ENCODE measurements at places on chromosomes 6 and 20.
A peak's percentile ranks its signal among the peaks of the same experiment; 100 is the strongest.

DNA sequence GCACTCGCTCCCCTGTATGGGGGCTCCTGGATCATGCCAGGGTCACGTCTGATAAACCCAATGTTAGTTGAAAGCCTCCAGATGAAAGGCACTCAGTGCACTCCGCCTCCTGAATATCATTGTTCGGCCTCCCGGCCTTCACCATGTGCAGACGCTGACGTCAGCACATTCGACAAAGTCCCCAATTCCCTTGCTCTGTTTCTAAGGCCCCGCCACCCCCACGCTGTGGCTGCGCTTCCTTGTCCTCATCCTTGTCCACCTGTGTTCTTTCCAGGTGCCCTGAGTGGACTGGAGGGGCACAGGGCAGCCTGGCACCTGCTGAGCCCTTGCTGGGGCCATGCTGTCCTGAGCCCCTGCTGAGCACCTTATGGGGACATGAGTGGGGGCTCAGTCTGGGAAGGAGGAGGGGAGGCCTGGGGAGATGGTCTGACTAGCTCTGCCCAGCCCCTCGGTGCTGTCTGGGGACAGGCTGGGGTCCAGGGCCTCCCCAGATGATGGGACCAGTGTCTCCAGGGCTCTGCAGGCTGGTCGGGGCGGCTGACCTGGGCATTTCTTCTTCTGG lies 9.8 kb upstream of the BHLHE23 start:
- DNase-seq, result no peak

DNA sequence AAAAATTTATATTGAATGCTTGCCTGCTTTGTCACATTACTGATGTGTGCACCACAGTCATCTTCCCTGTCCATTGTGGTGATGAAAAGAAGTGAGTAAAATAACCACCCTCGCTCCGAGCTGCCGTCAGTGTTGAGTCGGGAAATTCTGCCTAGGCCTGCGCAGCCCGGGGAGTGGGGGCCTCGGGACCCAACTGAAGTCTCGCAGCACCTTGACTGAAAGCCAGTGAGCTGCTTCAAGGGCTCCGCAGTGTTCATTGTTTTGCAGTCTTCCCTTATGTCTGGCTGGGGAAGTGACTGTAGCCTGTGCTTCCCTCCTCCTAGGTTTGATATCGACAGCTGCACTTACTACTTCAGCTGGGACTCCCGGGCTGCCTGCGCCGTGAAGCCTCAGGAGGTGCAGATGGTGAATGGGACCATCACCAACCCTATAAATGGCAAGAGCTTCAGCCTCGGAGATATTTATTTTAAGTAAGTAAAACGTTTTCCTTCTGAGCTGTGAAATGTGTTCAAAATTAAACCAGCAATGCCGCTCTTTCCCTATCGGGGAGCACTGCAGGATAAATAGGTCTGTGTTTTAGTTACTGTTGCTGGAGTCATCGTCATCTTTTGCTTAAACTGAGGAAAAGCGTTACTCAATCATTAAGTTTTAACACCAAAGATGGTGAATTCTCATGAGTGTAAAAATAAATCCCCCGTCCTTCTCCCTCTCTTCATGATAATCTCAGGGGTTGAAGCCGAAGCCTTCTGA lies 32.7 kb upstream of the SLC22A1 start:
- DNase-seq, result no peak

DNA sequence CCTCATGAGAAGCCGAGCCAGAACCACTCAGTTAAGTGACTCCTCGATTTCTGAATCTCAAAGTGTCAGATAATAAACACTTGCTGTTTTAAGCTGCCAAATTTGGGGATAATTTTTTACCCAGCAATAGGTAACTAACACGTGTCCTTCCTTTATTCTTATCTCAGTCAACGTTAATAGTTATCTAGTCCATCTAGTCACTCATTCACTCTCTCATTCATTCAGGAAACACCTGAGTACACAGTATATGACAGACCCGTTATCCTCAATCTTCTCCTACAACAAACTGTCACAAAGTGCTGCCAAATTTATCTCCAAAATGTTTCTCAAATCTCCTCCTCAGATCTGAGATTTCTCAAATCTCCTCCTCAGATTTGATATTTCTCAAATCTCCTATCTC lies 13.1 kb downstream of the FAM184A start:
- no peak for DNase-seq

DNA sequence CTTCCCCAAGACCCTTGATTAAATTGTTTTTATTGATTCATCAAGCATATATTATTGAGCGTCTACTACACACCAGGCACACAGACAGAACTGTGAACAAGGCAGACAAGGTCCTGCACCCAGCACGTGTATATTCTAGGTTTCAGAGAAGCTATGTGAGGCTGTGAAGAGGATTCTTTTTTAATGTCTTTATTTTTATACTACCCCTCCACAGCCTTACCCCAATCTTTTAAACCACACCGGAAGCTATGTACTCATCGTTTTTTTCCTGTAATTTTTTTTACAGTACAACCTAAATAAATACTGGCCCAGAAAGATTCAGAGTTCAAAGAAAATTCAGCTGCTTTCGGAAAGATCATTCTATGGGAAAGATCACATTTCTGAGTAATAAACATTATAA lies 10.0 kb downstream of the SGK1 start:
- DNase-seq, result no peak

DNA sequence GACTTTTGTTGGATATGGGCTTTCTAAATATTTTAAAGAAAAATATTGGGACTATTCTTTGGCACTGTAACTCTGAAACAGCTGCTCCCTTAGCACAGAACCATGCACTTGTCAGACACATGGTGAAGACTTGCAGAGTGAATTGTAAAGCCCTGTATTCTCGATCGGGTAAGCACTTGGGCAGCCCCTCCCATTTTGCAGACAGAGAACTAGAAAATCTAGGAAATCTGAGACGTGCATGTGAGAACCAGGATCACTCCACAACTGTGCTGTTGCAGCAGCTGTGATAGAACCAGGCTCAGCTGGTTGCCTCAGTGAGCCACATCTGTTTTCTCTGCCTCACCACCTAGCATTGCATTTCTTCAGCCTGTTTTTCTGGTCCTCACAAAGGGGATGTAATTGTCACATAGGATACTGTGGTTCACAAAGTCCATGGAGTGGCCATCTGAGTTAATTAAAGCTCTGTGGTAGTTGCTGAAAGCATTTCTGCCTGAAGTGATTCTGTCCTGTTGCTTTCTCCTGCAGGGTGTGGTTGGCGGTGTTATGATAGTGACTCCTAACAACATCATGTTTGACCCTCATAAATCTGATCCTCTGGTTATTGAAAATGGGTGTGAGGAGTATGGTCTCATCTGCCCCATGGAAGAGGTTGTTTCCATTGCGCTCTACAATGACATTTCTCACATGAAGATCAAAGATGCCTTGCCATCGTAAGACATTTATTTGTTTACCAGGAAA lies 71.8 kb upstream of the HINT3 start:
- DNase-seq, result no peak

GRCh38 chr20:51121272-51121671 lies 98.4 kb upstream of the KCNG1 start:
- no peak for DNase-seq

GRCh38 chr20:20085071-20085470 lies 32.7 kb downstream of the CFAP61 start:
- peak; percentile 16 for DNase-seq

DNA sequence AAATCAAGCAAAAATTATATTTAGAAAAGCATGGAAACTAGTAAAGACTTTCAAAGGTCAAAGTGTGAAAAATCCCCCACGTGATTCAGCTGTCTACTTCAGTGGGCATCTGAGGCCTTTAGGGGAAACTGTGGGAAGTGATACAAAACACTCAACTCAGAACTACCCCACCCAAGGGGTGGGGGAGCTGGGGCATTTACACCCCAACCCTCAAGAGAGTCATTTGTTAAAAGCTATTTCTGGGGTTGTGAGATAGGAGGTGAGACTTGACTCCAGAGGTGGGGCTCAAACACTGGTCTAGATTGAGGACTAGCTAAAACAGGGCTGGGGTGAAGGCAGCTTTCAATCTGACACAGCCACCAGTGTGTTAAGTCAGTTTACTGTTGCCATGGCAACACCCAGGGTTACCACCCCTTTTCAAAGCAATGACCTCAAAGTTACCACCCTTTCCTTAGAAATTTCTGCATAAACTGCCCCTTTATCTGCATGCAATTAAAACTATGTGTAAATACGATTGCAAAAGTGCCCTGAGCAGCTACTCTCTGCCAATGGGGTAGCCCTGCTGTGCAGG lies 9.9 kb upstream of the GTSF1L start:
- no peak for DNase-seq

GRCh38 chr6:162649271-162649670 lies 78.3 kb downstream of the PRKN start:
- DNase-seq, result no peak

DNA sequence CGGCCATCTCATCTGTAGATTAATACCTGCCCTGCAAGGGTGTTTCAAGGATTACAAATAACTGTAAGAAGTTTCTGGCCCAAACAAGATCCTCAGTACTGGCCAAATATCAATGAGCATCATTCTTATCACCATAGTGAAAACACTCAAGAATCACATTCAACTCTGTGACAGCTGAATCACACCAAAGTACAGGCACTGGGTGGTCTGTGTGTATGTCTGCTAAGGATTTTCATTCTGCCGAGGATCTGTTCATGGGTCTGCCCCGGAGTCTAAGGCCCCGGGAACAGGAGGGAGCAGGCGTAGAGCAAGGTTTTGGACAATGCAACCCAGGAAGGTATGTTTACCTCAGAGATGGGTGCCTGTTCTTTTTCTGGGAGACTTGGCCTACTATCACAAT lies 110.5 kb downstream of the TRERF1 start:
- DNase-seq, result no peak

GRCh38 chr6:29908710-29909109 lies 33.6 kb upstream of the HLA-A start:
- DNase-seq, result no peak

DNA sequence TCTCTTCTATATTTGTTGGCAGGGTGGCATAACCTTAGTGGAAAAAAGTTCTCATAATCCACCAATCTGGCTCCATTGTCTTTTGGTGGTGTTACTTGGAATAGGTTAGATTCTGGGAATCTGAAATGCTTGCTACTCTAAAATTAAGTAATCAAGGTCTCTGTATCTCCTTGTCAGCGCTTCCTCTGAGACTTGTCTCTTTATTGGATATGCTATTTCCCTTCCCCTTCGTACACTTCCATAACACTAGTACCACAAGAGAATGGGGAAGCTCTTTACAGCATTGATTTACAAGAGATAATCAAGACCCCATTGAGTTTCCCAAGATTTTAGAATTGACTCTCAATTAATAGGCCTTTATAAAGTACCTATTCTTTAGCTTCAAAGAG lies 280.2 kb downstream of the ADGB start:
- no peak for DNase-seq

GRCh38 chr6:88586371-88587149 lies 376.9 kb downstream of the RNGTT start:
- peak; percentile 43 for DNase-seq
